NCI-H2081 treated with DMSO at 0.1 percent for 48 hours (cell line): ENCODE measurements at places on chromosomes 3 and 15.

DNA sequence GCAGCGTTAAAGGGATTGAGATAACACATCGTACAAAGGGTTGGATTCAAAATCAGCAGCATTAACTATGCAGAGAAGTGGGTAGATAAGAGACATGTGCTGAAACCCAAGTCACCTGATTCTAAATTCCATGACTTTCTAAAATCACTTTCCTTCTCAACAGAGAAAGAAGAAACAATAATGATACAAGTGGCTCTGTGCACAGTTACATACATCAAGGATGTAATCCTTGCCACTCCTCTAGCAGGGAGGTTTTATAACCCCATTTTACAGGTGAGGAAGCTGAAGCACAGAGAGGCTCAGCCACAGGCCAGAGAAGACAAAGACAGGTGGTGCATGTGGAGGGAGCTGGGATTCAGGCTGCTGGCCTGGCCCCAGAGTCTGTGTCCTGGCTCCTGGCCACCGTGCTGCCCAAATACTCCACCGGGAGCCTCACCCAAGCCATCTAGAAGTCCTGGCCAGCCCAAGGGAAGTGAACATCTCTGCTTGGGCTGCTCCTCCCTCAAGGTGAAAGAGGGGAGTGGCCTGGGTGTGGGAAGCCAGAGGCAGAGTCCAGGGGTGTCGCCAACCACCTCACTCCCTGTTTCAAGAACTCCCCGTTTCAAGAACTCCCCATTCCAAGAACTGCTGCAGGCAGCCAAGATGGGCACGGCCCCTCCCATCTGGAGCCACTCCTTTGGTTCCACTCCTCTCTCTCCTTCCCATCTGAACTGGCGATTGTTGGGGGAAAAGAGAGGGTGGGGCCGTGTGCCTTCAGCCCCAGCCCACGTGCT, 147.1 kb downstream of the NUP210 start:
- DNase-seq = no peak

DNA sequence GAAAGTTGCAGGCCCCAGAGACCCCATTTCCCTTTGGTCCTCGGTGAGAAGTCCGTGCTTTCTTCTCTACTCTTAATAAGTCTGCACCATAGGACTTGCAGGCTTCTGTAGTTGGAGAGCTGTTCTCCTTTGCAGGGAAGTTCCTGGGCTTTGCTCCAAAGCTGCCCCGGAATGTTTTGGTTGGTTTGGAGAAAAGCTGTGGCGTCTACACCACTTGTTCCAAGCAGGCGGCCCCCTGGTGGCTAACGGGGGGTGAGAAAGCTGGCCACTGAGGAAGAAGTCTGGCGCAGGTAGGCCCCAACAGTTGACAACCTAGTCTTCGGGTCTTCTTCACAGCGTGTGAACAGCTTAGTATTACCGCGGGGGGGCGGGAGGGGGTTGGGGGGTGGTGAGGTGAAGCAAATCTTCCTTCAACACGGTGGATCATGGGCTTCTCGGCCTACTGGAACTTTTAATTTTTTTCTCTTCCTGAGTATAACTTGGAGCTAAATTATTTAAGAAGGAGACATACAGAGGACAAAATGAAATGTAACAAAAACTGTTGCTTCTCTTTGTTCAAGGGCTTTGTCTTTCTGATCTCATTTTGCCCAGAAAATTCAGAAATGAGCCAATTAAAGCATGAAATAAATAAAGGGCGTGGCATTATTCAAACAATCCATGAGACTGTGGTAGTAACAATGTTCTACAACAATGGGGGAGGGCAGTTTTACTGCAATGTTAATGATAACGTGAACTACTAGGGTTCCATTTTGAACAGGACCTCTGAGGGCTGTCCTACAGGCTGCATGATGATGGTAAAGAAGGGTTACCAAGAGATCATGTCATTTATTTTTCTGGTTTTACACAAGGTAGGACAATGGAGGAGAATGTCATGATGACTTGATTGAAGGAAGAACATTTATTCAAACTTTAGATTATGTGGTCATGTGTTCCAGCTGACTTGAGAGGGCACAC, 2.2 kb upstream of the THRB start:
- no peak for DNase-seq

- DNase-seq = no peak
Observed at GRCh38 chr15:75232826-75233503, 25.2 kb upstream of the GOLGA6C start.

- peak; percentile 66 for DNase-seq
Observed at GRCh38 chr3:72255791-72256559, 471.0 kb upstream of the PROK2 start.

GRCh38 chr3:101836652-101837598, 12.4 kb upstream of the NFKBIZ start:
- no peak for DNase-seq

DNA sequence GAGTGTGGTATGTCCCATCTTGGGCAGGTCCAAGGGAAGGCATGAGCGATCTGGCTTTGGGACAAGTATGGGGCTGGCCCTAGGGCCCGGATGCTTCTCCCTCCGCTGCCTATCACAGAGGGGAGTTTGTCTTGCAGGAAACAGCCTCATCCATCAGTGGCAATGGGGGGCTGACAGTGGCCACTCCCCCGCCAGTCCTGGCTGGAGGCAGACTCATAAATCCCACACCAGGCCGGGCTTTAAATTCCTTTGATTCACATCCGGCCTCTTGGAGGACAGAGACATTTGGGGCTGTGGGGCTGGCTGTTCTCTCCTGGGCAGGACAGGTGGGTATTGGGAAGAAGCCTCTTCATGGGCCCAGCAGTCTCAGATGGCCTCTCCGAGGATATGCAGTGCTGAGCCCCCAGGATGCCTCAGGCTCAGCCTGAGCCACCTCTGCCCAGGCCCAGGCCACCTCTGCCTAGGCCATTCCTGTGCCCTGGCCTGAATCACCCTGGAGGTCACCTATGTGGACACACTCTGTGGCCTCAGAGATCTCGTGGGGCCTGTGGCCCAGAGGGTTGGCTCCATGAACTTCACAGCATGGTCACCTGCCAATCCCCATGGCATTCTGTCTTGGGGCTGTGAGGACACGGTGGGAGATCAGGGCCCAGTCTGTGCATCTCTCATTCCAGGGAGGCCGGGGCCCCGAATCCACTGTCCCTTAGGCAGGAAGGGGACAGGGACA, 84.2 kb upstream of the GOLGA6L4 start:
- DNase-seq = no peak

GRCh38 chr15:89361451-89362202, 27.0 kb upstream of the POLG start:
- DNase-seq = no peak

- DNase-seq = no peak
Observed at GRCh38 chr3:20658491-20658890, 472.5 kb upstream of the SGO1 start.

DNA sequence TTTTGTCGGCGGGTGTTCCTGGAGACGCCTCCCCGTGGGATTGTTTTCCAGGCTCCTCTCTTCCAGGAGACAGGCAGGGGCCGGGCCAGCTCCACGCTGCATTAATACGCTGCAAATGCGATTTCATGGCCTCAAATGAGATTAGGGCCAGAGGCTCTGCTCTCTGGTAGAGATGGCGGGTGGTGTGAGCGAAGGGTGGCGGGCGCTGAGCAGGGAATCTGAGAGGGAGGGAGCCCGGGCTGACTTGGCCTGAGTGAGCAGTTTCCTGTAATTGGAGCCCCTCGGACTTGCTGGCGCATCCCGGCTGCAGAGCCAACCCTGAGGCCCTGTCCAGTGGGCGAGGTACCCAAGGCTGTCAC, 7.4 kb upstream of the CCDC33 start:
- DNase-seq = no peak

GRCh38 chr3:12312010-12312409, 23.1 kb downstream of the PPARG start:
- DNase-seq = no peak

GRCh38 chr3:16912400-16913263, 27.9 kb downstream of the PLCL2 start:
- no peak for DNase-seq

DNA sequence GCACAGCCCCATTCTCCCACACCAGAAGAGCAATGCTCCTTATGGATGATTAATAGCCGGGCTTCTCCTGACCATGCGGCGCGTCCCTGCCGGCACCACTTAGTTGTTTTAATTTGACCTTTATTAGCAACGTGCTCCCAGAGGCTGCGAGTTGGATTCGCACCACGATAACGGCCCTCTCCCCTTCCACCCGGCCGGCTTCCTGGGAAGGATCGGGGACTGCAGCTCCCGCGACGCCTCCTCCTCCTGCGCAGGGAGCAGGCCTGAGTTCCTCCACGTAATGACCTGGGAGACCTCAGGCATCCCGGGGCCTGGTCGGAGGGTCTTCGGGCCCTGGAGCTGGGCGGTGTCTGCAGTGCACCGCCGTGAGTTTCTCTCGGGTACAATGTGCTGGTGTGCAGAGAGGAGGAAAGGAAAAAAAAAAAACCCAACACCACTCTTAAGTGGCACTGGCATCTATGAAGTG, 243.3 kb upstream of the TOPAZ1 start:
- DNase-seq = no peak

- DNase-seq = no peak
Observed at GRCh38 chr3:111797171-111797615, 61.9 kb upstream of the PHLDB2 start.

DNA sequence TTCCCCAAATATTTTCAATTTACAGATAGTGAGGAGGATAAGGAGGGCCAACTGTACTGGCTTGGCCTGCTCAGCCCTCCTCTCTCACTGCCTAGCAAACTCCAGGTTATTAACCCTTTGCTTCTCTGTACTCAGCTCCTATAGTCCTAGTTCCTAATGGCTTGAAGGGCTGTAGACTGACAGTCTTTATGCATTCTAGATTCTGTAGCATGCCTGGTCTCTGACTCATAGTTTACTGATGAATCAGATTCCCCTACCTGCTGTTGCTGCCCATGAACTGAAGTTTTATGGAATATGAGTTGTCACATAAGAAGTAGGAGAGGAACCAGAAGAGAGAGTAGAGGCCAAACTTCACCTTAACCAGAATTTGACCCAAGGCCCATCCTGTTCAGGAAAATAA, 27.1 kb upstream of the MAP3K13 start:
- DNase-seq = no peak

- DNase-seq = no peak
Observed at GRCh38 chr15:48617619-48618018, 27.9 kb downstream of the FBN1 start.

DNA sequence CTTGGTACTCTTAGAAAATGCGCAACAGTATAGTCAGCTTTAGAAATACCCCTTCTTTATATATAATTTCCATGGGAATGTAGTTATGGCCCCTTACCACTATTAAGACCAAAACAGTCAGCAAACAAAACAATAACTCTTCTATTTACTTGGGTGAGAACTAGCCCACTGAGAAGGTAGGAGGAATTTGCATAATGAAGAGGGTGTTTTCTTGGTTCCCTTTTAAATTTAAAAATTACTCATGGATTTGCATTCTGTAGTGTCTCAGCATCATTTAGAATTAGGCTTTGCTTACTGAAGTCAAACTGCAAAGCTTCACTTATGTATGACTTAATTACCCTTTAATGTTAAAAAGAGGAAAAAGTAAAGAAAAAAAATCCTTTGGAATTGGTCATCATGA, 350.8 kb downstream of the PTPRG start:
- no peak for DNase-seq

GRCh38 chr3:40780925-40781406, 256.2 kb downstream of the ZNF621 start:
- no peak for DNase-seq

DNA sequence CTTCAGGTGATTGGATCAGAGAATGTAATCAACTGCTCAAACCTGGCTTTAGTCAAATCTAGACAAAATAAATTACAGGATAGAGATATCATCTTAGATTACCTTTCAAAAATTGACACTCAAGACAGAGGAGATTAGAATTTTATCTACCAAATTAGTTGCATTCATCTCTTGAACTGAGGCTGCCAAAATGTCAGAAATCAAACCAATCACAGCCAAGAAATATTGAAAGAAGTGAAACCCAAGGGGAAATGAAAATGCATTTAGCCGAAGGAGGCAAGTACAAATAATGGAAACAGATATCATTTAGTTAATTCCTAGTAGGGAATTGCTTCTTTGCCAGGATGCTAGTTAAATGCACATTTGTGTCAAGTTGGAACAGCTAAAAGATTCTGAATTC, 261.1 kb upstream of the PDZRN3 start:
- DNase-seq = no peak

DNA sequence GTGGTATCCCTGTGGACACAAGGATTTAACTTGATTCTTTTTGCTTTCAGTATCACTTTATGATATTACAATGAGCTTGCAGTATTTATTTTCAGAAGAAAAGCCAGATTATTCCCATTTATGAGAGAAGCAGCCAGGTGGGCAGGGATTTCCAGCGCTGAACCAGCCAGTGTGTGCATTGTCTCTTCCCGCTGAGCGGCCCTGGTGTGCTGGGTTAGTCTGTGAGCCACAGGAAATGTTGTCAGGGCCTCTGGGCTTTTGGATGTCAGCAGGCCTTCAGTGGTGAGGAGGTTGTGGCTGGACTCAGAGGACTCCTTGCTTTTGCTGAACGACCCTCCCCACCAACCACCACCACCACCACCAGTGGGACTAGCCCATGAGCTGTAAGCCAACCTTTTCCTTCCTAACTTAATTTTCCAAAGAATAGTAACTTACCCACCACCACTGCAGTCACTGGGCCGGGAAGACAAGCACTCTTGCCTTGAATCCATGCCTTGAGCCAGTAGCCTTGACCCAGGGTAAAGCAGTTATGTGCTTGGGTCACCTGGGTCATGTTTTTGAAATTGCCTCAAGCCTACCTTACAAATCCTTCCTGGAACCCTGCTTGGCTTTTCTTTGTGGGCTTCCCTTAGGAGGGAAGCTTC, 33.1 kb downstream of the FLNB start:
- DNase-seq = no peak

DNA sequence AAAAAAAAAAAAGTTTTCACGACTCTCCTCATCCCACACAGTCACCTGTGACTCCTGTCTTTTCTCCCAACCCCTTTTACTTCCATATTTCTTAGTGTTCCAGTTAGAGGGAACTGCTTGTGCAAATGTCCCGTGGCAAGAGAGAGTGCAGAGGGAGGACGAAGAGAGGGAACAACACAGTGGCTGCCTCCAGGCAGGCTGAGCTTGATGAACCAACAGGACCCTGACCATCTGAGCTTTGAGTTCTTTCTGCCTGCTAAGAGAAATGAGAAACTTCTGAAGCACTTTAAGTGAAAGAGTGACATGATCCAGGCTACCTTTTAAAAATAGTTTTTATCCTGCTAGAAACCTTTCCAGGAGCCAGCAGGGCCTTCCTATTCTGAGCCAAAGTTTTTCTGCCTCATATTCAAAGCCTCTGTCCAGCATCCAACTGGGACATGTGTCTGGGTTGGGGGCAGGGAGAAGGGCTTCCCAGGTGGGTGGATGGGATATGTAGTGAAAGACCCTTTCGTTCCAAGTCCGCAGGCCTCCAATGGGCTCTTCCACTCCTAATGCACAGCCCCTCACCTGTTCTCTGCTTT, 239.9 kb downstream of the OPA1 start:
- DNase-seq = no peak

DNA sequence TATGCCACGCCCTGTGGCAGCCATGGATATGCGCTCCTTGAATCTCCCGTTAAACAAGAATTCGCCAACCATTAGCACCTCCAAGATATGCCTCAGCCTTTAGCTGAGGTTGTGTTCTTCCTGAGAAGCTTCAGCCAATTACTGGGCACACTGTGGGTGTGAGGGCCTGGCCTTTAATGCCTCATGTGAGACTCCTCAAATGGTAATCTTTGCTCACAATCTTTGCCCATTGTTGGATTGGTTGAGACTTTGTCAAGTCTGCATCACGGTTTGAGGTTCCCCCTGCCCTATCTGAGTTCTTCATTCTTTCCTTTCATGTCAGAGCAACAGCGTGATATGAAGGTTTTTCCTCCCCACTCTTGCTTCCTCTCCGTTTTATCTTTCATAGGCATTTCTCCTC, 108.1 kb upstream of the CCDC54 start:
- no peak for DNase-seq

GRCh38 chr15:74716651-74717050, 8.7 kb downstream of the CYP1A1 start:
- no peak for DNase-seq
